Esophagus squamous epithelium (tissue), 5 donors: ENCODE measurements at places on chromosomes 16 and 17. TPM values are rescaled to one million over a fixed set of nuclear protein-coding genes. Genes with fewer than 3 reads are reported as not detected.

GRCh38 chr16:62870554-62870953 lies 834.3 kb upstream of the CDH8 start:
- DNase-seq: no peak

DNA sequence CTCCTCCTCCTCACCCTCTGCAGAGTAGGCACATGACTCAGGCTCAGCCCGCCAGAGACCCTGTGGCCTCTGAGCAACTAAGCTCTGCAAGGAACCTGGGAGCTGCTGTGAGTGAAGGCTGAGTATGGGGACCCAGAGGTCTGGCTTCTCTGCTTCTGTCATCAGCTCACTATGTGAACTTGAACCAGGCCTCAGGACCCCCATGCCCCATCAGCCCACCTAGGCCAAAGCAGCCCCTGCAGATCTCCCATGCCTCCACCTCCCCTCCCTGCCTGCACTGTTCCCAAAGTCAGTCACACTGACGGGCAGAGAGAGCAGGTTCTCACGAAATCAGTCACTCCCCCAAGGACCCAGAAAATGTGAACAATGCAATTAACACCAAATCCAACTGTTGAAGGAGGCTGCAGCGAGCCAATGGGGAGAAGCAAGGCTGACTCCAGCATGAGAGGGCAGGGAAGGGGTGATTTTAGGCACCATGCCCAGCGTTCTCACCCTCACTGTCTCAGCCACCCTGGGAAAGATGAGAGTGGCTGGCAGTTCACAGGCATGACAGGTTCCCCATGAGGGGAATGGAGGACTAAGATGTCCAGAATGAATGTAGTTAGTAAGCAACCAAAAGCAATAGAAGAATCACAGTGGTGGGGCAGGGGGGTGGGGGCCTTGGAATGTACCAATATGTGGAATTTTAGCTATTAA lies 60.6 kb downstream of the BEAN1 start:
- no peak for DNase-seq

DNA sequence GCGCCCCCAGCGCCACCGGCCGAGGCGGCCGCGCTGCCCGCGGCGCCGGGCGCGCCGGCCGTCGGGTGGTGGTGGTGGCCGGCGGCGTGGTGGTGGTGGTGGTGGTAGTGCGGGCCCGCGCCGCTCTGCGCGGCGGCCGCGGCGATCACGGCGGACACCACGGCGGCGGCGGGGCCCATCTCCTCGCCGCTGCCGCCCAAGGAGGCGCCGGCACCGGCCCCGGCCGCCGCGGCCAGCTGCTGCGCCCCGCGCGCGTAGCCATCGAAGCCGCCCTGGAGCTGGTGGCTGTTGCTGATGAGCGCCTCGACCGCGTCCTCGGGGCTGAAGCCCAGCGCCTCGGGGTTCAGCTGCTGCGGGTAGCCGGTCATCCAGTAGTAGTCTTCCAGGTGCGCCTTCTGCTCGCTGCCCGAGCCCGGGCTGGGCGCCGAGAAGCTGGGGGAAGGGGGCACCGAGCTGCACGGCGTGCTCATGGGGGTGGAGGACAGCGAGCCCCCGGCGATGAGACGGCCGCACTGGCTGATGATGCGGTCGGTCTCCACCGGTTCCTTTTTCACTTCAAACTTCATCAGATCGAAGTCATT lies 1.2 kb downstream of the MAF start:
- DNase-seq: no peak

DNA sequence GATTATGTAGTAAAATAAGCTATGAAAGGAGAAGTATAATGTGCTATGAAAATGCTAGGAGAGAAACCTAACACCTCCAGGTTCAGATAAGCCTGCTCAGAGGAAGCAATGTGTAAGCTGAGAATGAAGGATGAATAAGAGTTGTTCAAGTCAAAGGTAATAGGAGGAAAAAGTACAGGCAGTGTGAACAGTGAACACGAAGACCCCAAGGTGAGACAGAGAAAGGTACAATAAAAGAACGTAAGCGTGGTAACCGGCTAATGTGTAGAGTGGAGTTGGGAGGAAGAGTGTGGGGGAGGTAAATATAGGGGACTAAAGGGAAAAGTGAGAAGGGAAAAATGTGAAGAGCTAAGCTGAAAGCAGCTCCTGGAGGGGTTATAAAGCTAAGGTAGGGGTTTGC lies 74.2 kb downstream of the TTC19 start:
- DNase-seq: no peak

DNA sequence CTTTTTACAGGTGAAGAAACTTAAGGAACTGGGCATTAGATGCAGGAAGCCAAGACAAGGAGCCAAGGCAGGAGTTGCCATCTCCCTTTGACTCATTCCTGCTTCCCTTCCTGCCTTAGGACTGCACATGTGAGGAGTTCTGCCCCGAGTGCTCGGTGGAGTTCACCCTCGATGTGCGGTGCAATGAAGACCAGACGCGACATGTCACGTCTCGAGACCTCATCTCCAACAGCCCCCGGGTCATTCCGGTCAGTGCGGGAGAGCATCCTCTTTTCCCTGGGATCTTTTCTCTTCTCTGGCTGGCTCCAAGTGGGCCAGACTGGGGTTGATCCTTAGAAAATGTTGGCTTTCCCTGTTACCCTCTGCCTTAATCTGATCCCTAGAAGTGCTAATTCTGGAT lies 6.6 kb downstream of the POLR2C start:
- no peak for DNase-seq

GRCh38 chr17:28528327-28529012 lies 22.3 kb downstream of the FOXN1 start:
- DNase-seq: no peak

- DNase-seq: no peak
Measured at GRCh38 chr17:73278465-73279453, 17.1 kb upstream of the CPSF4L start.

- DNase-seq: no peak
Measured at GRCh38 chr16:66706506-66706880, 9.9 kb upstream of the CMTM4 start.

DNA sequence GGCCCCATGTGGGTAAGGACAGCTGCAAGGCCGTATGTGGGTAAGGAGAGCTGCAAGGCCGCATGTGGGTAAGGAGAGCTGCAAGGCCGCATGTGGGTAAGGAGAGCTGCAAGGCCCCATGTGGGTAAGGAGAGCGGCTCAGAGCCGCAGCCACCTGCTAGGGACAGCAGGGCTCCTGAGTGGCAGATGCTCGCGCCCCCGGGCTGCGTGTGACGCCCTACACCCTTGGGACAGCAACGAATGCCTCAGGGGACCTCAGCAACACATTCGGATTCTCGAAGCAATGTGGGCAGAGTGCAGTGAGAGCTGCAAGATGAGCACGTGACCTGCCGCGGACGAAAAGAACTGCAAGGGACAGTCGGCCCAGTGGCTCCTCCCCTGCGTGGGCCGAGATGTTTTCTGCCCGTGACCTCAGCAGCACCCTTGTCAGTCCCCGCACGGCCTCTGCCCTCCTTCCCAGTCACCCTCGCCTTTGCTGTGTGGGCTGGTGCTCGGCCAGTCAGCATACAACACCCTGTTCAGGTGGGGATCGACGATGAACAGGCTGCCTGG lies 9.6 kb upstream of the SLC38A8 start:
- no peak for DNase-seq

GRCh38 chr16:57472665-57473060 lies 10.2 kb downstream of the POLR2C start:
- no peak for DNase-seq

GRCh38 chr17:29848737-29849136 lies 81.3 kb downstream of the SSH2 start:
- no peak for DNase-seq

DNA sequence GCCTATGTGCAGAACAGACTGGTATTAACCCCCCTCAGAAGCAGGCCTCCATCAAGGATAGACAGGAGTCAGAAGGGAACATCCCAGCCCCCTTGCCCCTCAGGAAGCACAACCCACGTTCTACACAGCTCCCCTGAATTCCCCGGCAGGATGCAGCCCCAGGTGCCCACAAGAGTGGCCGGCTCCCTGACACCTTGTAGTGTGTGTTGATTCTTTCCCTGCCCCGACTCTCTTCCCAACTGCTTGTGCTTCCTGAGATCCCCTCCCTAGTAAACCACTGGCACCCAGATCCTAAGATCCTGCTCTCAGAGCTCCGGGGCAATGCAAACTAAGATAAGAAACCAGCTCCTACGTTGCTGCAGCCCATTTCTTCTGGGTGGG lies 34.8 kb upstream of the LITAF start:
- no peak for DNase-seq

DNA sequence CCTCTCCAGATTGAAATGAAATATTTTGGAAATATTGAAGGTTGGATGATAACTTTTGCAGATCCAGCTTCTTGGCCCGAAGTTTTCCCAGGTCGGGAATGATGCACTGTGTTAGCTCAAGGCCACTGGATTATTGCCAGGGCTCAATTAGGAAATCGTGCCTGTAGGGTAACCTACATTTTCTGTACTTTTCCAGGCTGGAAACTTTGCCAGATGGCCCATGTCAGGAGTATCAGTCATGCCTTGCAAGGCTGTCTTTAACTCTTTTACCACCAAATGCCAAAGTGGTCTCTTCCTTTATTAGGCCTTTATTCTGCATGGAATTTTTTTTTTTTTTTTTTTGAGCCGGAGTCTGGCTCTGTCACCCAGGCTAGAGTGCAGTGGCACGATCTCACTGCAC lies 8.9 kb upstream of the SEC14L1 start:
- no peak for DNase-seq

GRCh38 chr16:19145010-19145409 lies 23.0 kb upstream of the SYT17 start:
- DNase-seq: no peak

- DNase-seq: no peak
Measured at GRCh38 chr16:4783251-4783950, 4.7 kb downstream of the SEPTIN12 start.

- no peak for DNase-seq
Measured at GRCh38 chr16:86669937-86670749, 91.8 kb downstream of the FOXL1 start.

- DNase-seq: no peak
Measured at GRCh38 chr16:23015580-23015979, 133.7 kb downstream of the USP31 start.

Gene TAX1BP3
- 185 TPM for total RNA-seq

Gene MLKL
- total RNA-seq: 16.6 TPM

Gene DLX4
- total RNA-seq: not detected

Gene ABCC11
- total RNA-seq: 0.19 TPM

Gene SGCA
- total RNA-seq: 9.4 TPM

Gene IL17C
- total RNA-seq: 2.4 TPM

Gene KCTD19
- total RNA-seq: not detected

Gene CACNG5
- not detected for total RNA-seq

Gene SUZ12
- 20.7 TPM for total RNA-seq
